ENCODE measurements at places on chromosomes 7 and 10. TPM values are rescaled to one million over a fixed set of nuclear protein-coding genes. Genes with fewer than 3 reads are reported as not detected.

DNA sequence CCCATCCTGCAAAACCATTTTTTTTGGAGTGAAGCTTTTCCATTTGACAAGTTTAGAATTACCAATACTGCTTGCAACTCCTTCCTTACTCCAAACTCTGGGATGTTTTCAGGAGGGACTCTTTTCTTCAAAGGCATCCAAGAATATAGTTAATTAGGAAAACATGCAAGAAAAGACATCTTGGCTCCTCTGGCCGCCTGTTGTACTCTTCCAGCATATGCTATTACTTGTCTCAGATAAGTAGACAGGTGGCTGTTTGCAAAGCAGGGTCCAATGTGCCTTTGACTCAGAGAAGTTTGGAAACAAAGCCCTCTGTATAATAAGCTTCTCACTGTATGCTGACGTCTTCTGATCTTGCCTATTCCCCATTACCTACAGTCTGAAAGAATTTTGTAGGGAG lies 746.5 kb downstream of the AUTS2 start:
- DNase-seq: no peak

CC2D2B gene
- not detected for total RNA-seq

- no peak for DNase-seq
Measured at GRCh38 chr7:128163473-128163872, 77.6 kb upstream of the LEP start.

DNA sequence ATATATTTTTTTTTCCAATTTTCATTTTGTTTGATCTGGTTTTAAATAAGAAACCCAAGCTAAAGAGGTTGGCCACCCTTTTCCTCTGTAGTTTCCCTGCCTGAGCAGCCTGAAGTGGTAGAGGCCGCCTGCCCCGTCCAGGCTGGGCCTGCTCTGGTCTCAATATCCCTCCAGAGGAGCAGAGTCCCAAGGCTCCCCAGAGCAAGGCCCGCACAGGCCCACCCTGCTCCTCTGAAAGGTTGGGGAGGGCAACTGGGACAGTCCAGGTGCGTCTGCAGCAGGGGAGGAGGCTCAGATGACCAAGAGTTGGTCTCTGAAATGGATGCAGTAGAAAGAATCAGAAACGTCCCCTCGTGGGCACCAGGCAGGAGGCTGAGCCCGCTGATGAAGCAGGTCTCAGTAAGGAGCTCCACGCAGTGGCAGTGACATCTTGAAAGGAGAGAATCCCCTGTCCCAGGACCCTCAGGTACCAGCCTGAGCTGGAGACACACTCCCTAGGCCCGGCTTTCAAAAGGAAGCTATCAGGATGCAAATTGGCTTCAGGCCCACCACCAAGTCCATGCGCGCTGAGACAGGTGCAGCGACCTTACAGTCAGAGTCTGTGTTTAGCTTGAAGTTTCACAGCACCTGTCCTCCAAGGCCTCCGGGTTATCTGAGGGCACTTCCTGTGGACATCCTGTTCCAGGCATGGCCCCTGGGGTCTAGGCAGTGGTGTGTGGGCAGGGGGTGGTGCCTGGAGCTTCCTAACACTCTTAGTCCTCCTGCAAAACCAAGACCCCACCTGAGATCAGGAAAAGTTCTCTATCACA lies 37.7 kb downstream of the EN2 start:
- no peak for DNase-seq
